ENCODE measurements at places on chromosomes 7 and 10.

- DNase-seq = peak; percentile 48
Measured at GRCh38 chr7:69825113-69825972, 227.1 kb downstream of the AUTS2 start.

GRCh38 chr7:147833970-147834369, 756.6 kb upstream of the C7orf33 start:
- no peak for DNase-seq

- DNase-seq = no peak
Measured at GRCh38 chr7:150919160-150919559, 59.0 kb downstream of the KCNH2 start.

DNA sequence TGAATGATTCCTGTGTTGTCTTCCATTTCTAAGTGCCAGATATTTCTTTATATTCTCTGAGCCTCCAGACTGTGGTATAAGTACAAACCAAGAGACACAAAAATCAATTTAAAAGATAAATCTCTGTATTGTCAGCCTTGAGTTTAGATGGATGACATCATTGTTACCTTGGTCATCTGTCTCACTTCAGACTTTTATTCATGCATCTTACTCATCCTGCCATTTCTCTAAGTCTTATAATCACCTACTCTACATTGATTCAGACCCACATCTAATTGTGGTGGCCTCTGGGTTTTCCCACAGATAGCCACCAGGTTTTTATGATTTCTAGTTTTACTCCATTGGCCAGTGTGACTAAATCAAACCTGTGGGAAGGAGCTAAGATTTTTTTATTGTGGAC, 26.8 kb upstream of the HDAC9 start:
- no peak for DNase-seq

GRCh38 chr10:26024303-26024702, 90.3 kb downstream of the MYO3A start:
- no peak for DNase-seq

- DNase-seq = no peak
Measured at GRCh38 chr10:99325281-99325680, 3.9 kb upstream of the CNNM1 start.

- DNase-seq = no peak
Measured at GRCh38 chr7:30389791-30390190, 88.8 kb downstream of the NOD1 start.

GRCh38 chr7:99108613-99109012, 35.3 kb downstream of the SMURF1 start:
- DNase-seq = peak; percentile 44

GRCh38 chr7:102883098-102883860, 29.5 kb upstream of the LRRC17 start:
- DNase-seq = peak; percentile 38

- DNase-seq = peak; percentile 42
Measured at GRCh38 chr10:27643301-27643700, 102.3 kb downstream of the MKX start.

Data from adipocyte (in vitro differentiated cells).